ENCODE measurements at places on chromosomes 6 and 20. TPM values are rescaled to one million over a fixed set of nuclear protein-coding genes. Genes with fewer than 3 reads are reported as not detected.

The SCAND1 gene
- 60.9 TPM for total RNA-seq

The DYNLT2 gene
- total RNA-seq: 2.9 TPM

The TUBB2A gene
- 2.2 TPM for total RNA-seq

The ZHX3 gene
- total RNA-seq: 17.1 TPM

The ZBTB12 gene
- 1.4 TPM for total RNA-seq

The TRMT11 gene
- 25.1 TPM for total RNA-seq

The SKIC2 gene
- total RNA-seq: 102 TPM

GRCh38 chr6:138509371-138509770 lies 10.1 kb upstream of the NHSL1 start:
- H3K27me3 ChIP-seq: peaks cover 27% of the 10 kb centered on the region
- H3K4me1 ChIP-seq: peaks cover 7% of the 10 kb centered on the region
- no peak overlapping the region for H3K4me3 ChIP-seq
- no peaks in the 10 kb centered on the region for H3K36me3 ChIP-seq
- no peak for DNase-seq

- no peak for DNase-seq
- H3K27ac ChIP-seq: no peak overlapping the region
- H3K4me3 ChIP-seq: no peak overlapping the region
- no peaks in the 10 kb centered on the region for H3K27me3 ChIP-seq
- H3K4me1 ChIP-seq: no peaks in the 10 kb centered on the region
Observed at GRCh38 chr6:74606582-74607071, 599.2 kb downstream of the COL12A1 start.

GRCh38 chr6:144063744-144064401 lies 31.5 kb downstream of the SF3B5 start:
- H3K36me3 ChIP-seq: peaks cover 6% of the 10 kb centered on the region
- peak overlapping the region; percentile 70 for H3K27ac ChIP-seq
- peak; percentile 95 for DNase-seq
- peak overlapping the region; percentile 90 for H3K4me3 ChIP-seq

GRCh38 chr20:44589537-44589936 lies 7.2 kb downstream of the PKIG start:
- DNase-seq: no peak
- H3K27ac ChIP-seq: no peak overlapping the region
- no peaks in the 10 kb centered on the region for H3K36me3 ChIP-seq
- H3K4me1 ChIP-seq: peaks cover 9% of the 10 kb centered on the region

DNA sequence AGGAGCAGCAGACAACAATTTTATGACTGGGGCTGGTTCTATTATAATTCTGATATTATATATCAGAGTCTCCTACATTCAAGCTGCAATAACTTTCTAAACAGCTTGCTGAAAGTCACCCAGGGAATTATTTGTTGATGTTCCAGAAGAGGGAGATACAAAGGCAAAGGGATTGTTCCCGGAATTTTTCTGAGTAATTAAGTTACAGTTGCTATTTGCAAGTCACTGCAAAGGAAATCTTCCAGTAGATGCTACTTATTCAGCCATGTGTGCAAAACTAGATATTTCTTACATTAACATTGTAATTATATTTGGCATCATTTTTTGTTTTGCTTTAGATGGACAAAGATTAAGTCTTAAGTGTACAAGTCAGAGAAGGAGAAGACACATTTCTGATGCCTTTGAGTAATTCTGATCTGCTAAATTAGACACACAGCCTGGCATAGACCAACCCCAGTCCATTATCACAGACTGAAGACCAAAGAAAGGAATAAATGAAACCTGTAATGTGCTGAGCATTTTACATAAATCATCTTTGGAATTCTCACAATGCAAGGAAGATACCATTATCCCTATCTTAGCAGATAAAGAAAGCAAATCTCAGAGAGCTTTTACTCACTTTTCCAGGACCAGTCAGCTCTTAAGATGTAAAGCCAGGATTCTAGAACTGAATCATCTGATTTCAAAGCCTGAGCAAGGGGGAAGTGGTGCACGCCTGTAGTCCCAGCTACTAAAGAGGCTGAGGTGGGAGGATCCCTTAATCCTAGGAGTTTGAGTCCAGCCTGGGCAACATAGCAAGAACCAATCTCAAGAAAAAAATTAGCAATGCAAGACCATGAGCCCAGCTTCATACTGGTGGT lies 62.6 kb upstream of the AKAP12 start:
- H3K27me3 ChIP-seq: peaks cover 29% of the 10 kb centered on the region
- no peak overlapping the region for H3K27ac ChIP-seq
- no peak for DNase-seq
- H3K4me3 ChIP-seq: no peak overlapping the region
- no peaks in the 10 kb centered on the region for H3K36me3 ChIP-seq

- no peak for DNase-seq
- H3K4me3 ChIP-seq: no peak overlapping the region
- H3K36me3 ChIP-seq: no peaks in the 10 kb centered on the region
- H3K4me1 ChIP-seq: no peaks in the 10 kb centered on the region
- no peaks in the 10 kb centered on the region for H3K27me3 ChIP-seq
Observed at GRCh38 chr6:168004023-168004422, 6.6 kb downstream of the KIF25 start.

- peak overlapping the region; percentile 47 for H3K27ac ChIP-seq
- H3K4me1 ChIP-seq: peaks cover 79% of the 10 kb centered on the region
- H3K27me3 ChIP-seq: no peaks in the 10 kb centered on the region
- peaks cover 26% of the 10 kb centered on the region for H3K36me3 ChIP-seq
- peak overlapping the region; percentile 2 for H3K4me3 ChIP-seq
- DNase-seq: no peak
Observed at GRCh38 chr20:51532577-51533191, 9.8 kb downstream of the NFATC2 start.

GRCh38 chr6:2686515-2686914 lies 64.2 kb downstream of the MYLK4 start:
- no peaks in the 10 kb centered on the region for H3K36me3 ChIP-seq
- no peak overlapping the region for H3K27ac ChIP-seq
- no peaks in the 10 kb centered on the region for H3K27me3 ChIP-seq
- H3K4me3 ChIP-seq: no peak overlapping the region

GRCh38 chr20:24721891-24722568 lies 227.0 kb upstream of the CST7 start:
- no peaks in the 10 kb centered on the region for H3K36me3 ChIP-seq
- peaks cover 2% of the 10 kb centered on the region for H3K4me1 ChIP-seq
- H3K27ac ChIP-seq: no peak overlapping the region
- peaks cover 8% of the 10 kb centered on the region for H3K27me3 ChIP-seq
- no peak for DNase-seq

GRCh38 chr6:5007531-5007930 lies 3.7 kb upstream of the RPP40 start:
- H3K4me3 ChIP-seq: no peak overlapping the region
- no peaks in the 10 kb centered on the region for H3K36me3 ChIP-seq
- H3K27ac ChIP-seq: no peak overlapping the region
- no peak for DNase-seq

GRCh38 chr6:131288214-131288613 lies 152.9 kb downstream of the AKAP7 start:
- H3K4me3 ChIP-seq: no peak overlapping the region
- peaks cover 12% of the 10 kb centered on the region for H3K4me1 ChIP-seq
- peaks cover 26% of the 10 kb centered on the region for H3K36me3 ChIP-seq

DNA sequence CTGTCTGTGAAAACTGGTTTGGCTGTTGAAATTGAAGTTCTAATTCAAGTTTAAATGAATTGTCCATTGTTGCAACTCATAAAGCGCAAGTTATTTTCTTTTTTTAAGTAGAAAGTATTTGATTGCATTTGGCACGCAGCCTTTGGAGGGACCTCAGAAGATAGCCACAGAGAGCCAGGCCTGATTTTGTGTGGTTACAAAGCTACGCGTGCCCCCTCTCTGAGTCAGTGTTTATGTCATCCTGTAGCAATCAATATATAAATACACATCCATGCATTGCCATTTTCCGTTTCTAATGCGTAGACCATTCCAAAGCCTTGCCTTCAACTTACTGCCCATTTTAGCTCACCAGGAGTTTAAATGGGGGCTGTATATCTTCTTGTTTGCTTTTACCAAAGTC lies 173.2 kb downstream of the TMEM242 start:
- H3K27ac ChIP-seq: no peak overlapping the region
- peaks cover 19% of the 10 kb centered on the region for H3K36me3 ChIP-seq
- peaks cover 5% of the 10 kb centered on the region for H3K4me1 ChIP-seq
- H3K4me3 ChIP-seq: no peak overlapping the region
- DNase-seq: no peak
- no peaks in the 10 kb centered on the region for H3K27me3 ChIP-seq

DNA sequence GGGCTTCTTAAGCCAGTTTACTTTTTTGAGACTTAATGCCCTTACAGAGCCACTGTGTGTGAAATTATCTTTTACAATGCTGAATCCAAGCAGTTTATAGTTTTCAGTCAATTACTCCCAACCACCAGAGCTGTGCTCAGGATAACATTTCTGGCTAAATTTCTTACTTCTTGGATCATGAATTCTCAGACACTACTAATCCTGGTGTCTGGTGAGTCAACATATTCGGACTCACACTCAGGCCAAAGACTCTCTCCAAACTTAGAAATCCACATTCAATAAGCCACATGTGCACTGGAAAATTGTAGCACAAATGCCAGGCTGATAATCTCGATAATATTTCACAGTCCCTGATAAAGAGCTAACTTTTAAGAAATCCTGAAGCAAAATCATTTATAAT lies 49.0 kb downstream of the PTPRT start:
- no peaks in the 10 kb centered on the region for H3K36me3 ChIP-seq
- no peaks in the 10 kb centered on the region for H3K27me3 ChIP-seq
- H3K4me1 ChIP-seq: peaks cover 4% of the 10 kb centered on the region
- H3K4me3 ChIP-seq: no peak overlapping the region
- H3K27ac ChIP-seq: no peak overlapping the region

DNA sequence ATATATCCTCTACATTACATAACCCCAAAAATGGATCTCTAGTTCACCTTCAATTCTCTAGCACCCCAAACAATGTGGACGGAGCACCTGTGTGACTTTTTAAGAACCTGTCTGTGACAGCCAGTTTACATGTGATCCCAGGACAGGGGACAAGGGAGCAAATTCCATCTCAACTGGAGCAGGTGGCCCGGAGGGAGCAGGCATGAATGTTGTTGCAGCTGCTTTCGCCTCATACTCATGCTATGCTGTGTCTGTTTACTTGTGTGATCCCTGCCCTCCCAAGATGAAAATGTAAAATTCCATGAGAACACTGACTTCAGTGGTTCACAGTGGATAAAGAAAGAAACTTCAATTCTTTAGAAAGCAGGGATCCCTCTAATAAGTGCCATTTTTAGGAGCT lies 600.3 kb downstream of the CDH26 start:
- H3K4me3 ChIP-seq: no peak overlapping the region
- no peaks in the 10 kb centered on the region for H3K27me3 ChIP-seq
- no peak for DNase-seq
- H3K27ac ChIP-seq: no peak overlapping the region

DNA sequence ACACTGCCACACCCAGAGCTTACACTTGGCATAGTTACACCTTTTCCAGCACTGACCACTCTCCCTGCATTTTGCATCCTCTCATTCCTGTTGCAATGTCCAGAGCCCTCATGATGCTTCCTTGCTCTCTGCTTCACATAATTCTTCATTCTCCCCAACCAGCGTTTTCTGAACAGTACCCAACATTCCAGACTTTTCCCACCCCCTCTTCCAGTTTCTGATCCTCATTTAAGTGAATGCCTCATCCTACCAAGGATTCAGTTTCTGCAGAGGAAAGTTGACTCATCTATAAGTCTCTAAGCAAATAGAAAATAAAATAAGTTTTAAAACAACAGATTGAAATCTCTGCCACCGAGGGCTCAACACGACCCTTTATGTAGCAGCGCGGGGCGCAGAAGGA lies 321.3 kb upstream of the TCF21 start:
- no peaks in the 10 kb centered on the region for H3K36me3 ChIP-seq
- peaks cover 6% of the 10 kb centered on the region for H3K4me1 ChIP-seq
- no peak overlapping the region for H3K4me3 ChIP-seq
- peaks cover 33% of the 10 kb centered on the region for H3K27me3 ChIP-seq
- H3K27ac ChIP-seq: no peak overlapping the region

DNA sequence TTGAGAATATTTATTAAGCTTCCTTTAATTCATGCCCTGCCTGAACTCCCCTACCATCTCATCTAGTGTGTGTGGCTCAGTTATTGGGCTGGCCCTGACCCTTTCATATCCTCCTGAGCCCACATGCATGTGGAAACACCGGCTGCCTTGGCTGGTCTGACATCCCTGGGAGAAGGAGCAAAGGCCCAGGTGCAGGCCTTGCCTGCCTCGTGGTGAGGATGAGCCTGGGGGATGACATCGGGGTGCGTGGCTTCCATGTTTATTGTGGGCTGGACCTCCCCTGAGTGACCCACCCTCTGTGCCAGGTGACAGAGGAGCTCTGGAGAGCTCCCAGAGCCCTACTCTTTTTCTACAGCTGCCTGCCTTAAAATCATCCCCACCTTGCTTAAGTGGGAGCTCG lies 69.1 kb downstream of the FOXA2 start:
- H3K4me1 ChIP-seq: no peaks in the 10 kb centered on the region
- H3K27me3 ChIP-seq: peaks cover 2% of the 10 kb centered on the region
- no peak for DNase-seq
- H3K4me3 ChIP-seq: no peak overlapping the region

DNA sequence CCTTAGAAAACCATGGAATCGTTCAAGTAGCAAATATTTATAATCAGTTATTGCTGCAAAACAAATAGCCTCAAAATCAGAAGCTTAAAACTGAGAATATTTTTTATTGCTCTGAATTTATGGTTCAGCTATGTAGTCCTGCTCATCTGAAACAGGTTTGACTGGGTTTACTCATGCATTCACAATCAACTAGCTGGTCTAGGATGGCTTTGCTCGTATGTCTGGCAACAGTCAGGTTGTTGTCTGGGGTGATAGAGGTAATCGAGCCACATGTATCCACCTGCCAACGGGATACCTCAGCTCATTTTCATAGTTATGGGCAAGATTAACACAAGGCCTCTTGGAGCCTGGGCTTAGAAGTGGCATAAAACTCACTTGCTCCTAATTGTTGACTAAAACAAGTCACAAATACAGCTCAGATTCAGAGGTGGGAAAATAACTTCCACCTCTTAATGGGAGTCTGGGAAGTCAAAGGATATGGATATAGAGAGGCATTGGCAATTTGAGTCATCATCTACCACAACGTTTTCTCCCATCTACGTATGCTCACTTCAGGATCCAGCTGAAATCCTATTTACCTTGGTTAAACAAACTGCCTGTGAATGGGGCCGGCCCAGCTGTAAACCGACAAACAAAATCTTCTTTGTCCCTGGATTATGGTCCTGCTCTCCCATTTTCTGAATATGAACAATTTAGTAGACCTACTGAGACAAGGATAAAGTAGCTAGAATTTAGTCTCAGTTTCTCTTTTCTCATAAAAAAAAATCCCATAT lies 54.5 kb upstream of the TENT5A start:
- DNase-seq: no peak
- H3K27me3 ChIP-seq: peaks cover 17% of the 10 kb centered on the region
- H3K27ac ChIP-seq: no peak overlapping the region

Measured in activated naive CD8-positive, alpha-beta T cell treated with anti-CD3 and anti-CD28 coated beads, Interleukin-2, amount 10 ng/mL, durations not matched to agents 7 days and 5 days (primary cell).